ENCODE measurements at places on chromosomes 5 and 9. TPM values are rescaled to one million over a fixed set of nuclear protein-coding genes. Genes with fewer than 3 reads are reported as not detected.

DNA sequence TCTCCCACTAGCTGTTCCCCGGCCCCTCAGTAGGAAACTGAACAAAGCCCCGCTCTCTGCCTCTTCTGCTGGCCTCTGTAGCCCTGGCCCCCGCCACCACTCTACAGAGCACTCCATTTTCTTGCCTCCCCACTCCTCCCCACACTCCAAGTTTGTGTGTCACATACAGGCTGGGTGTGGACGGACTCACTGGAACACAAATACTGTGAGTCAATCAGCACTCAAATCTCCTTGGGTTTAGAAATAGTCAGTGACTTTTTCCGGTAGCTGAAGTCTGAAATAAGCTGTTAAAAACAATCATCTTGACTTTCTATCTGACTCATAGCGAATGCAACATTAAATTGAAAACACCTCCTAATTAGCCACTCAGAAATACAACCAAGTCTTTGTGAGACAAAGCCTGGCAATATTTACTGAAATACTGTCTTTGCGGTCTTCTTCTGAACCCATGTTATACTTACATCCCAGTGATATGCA lies 122.5 kb downstream of the LHFPL2 start:
- DNase-seq, result no peak

GRCh38 chr9:126704892-126705766 lies 91.4 kb downstream of the LMX1B start:
- peak; percentile 96 for DNase-seq

- DNase-seq, result no peak
These were observed 11.8 kb downstream of the GLIS3 start for GRCh38 chr9:4287886-4288588.

DNA sequence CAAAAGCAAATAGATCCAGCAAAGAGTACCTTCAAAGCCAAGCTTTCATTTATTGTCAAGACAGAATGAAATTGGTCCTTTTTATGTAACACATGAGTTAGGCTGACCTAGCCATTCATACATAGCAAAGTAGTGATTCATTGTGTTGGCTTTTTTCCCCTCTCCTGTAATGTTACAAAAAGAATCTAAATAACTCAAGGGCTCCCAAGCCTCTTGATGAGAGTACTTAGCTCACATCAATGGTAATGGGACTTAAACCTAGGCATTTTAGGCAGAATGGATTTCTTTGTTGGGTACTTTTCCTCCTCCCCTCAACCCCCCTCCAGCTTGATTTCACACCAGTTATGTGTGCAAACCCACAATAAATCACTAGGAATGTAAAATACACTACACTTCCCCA lies 123.7 kb downstream of the EBF1 start:
- no peak for DNase-seq

The CFAP90 gene
- total RNA-seq, result 0.88 TPM

The SLC6A7 gene
- not detected for total RNA-seq

The ELAVL2 gene
- 4.7 TPM for total RNA-seq

The STPG3 gene
- total RNA-seq, result not detected

The CCNO gene
- 4.6 TPM for total RNA-seq

The FOXD4 gene
- total RNA-seq, result not detected
